ENCODE measurements at places on chromosomes 1 and 21.

GRCh38 chr1:206921772-206922265 is at the start of gene FCMR:
FCMR (minus strand) TSS chr1:206921941; CDS start chr1:206921854, 87 bp downstream.
- no peak for DNase-seq

GRCh38 chr1:246537441-246537840 is 28.6 kb downstream of the TFB2M start:
- no peak for DNase-seq

- no peak for DNase-seq
These were observed 131.6 kb downstream of the AJAP1 start for GRCh38 chr1:4786055-4786454.

DNA sequence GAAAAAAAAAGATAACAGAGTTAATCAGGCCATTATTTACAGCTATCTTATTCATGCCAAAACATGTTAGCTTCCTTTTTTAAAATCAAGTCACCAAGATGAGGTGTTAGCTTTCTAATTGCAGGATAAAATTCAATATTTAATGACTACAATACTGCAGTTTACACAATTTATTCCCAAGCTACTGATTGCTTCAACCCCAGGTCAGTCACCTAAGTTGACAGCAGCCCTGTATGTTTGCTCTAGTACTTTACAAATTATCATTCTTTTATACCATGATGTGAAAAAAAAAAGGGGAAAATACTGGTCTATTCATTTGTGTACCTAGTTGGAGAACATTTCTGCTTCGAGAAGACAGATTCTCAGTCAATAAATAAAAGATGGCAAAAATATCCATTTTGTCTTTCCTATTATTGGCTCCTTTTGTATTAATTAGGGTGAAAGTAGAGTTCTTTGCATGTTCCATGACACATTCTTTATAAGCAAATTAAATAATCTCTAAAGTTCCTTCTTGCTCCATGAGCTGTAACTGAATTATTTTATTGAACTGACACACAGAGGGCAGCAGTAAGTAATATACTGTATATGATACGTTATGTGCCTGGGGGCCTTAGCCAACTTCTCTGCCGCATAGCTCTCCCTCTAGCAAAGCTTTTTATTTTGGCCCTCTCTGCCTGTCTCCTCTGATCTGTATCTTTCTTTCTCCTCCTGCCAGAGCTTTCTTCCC is 48.0 kb downstream of the DIPK1A start:
- no peak for DNase-seq

- no peak for DNase-seq
These were observed 185.6 kb downstream of the ZBTB18 start for GRCh38 chr1:244236721-244237120.

GRCh38 chr1:14773396-14774025 is 175.0 kb downstream of the KAZN start:
- no peak for DNase-seq

GRCh38 chr1:160282807-160283206 is 2.1 kb downstream of the PEX19 start:
- DNase-seq: no peak

GRCh38 chr1:208974717-208975116 is 608.8 kb upstream of the CAMK1G start:
- DNase-seq: no peak

- DNase-seq: no peak
These were observed 16.0 kb downstream of the SH3BGR start for GRCh38 chr21:39467746-39468145.

GRCh38 chr21:36642777-36643176 is 56.1 kb upstream of the SIM2 start:
- no peak for DNase-seq

- no peak for DNase-seq
These were observed 8.9 kb upstream of the PCBP3 start for GRCh38 chr21:45634511-45635183.

DNA sequence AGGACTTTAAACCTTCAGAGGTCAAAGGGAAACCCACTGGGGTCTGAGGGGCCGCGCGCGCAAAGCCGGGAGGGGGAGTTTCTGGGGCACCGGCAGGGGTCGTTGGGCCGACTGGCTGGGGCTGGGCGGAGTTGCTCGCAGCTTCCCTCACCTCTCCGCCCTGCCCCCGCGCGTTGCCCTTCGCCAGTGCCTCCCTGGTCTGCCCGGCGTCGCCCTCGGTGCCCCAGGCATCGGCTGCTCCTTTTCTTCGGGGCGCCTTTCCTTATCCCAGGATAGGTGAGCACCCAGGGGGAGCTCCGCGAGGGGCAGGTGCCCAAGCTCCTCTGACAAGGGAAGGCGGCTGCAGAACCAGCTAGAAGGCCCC is 390 bp upstream of the NGF start:
- no peak for DNase-seq

DNA sequence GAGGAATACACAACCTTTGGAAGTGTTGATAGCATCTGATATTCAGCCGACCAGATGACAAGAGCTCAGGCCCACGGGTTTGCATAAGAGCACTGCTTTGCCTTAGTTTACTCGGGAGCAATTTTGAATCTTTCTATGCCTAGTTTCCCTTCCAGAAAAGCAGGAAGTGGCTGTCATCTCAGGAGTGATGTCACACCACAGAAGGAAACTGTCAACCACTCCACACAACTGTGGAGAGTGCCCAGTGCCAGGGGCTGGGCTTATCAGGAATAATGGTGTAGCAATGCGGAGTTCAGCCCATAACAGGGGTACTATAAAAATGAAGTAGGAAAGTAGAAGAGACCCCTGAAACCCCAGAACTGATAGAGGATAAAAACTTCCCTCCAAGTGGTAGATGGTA is 28.4 kb downstream of the NTPCR start:
- no peak for DNase-seq

GRCh38 chr1:47577303-47578025 is 139.6 kb downstream of the FOXD2 start:
- DNase-seq: no peak

- DNase-seq: no peak
These were observed 9.7 kb downstream of the IFI6 start for GRCh38 chr1:27662261-27662660.

- no peak for DNase-seq
These were observed 22.6 kb downstream of the LDLRAD2 start for GRCh38 chr1:21834666-21835065.

Data from stimulated activated naive CD8-positive, alpha-beta T cell treated with anti-CD3 and anti-CD28 coated beads, Interleukin-15, Interleukin-2, amounts not matched to agents 100 U/mL and 50 U/mL, for 24 hours (primary cell).